LNCaP clone FGC (cell line): ENCODE measurements at places on chromosomes 5 and 9.

GRCh38 chr5:168660691-168661090, 81.5 kb upstream of the PANK3 start:
- DNase-seq = no peak

DNA sequence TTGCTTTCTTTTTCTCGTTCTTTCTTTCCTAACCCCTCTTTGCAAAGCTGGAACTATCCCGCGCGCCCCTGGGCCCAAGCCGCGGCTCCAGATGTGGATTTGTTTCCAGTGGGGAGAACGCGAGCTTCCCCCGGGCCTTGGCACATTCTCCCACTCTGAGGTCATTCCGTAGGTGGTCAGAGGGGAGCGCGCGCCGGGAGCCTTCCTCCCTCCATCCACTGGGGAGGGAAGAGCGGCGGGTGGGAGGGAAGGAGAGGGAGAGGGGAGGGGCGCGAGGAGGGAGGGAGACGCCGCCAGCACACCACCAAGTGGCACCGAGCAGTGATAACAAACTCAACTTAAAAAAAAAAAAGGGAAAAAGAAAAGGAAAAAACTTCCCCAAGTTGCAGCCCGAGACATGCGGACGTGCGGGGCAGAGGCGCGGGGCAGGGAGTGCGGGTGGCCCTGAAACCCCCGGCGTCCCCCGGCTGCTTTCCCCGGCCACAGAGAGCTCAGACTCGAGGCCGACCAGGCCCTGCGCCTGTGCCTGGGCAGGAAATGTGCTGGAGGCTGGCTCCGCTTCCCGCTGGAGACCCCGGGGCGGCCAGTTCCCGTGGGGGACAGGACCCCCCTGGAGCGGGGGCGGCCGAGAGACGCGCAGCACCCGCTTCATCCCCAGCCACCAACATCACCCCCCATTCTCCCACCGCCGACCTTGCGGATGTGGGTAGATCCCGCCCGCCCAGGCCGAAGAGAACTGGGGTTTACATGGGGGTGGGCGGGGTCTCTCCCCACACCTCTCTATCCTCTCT, 3.1 kb downstream of the IER5L start:
- DNase-seq = no peak

DNA sequence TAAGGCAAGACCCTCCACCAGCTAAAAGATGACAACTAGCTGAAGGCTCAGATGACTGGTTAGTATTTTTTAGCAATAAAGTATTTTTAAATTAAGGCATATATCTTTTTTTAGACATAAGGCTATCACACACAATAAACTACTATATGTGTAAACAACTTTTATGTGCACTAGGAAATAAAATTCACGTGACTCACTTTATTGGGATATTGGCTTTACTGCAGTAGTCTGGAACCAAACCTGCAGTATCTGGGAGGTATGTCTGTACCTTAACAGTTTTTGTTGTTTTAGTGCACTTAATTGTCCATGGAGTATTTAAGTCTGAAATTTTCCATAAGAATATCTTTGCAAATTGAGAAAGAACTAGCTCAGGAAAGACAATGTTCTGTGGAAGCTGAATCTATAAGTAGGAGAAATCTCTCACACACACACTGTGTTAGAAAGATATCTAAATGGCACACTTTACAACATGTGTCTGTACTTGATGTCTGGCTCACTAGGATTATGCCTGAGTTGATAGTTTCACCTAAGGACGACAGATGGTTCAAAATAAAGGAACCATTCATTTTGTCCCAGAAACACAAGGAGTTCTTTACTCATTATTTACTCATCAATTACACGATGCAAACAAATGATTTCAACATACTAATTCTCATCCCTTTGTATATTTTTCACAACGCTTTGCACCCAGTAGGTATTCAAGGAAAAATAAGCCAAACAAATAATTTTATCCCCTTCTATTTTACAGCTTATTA, 4.6 kb downstream of the RAPGEF6 start:
- peak; percentile 69 for DNase-seq

GRCh38 chr5:124342584-124342983, 403.9 kb downstream of the ZNF608 start:
- DNase-seq = no peak

DNA sequence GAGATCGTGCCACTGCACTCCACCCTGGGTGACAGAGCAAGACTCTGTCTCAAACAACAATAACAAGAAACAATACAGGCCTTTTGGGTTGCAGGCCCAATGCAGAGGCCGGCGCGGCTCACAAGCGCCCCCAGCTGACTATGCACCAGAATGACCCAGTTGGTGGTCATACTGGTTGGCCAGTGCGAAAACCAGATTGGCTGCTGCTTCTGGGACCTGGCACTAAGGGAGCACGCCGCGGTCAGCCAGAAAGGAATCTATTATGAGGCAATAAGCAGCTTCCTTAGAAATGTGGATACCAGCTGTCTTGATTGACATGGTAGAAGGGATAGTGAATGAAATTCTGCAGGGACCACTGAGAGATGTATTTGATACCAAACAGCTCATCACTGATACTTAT, 35.0 kb downstream of the RANBP17 start:
- DNase-seq = no peak

DNA sequence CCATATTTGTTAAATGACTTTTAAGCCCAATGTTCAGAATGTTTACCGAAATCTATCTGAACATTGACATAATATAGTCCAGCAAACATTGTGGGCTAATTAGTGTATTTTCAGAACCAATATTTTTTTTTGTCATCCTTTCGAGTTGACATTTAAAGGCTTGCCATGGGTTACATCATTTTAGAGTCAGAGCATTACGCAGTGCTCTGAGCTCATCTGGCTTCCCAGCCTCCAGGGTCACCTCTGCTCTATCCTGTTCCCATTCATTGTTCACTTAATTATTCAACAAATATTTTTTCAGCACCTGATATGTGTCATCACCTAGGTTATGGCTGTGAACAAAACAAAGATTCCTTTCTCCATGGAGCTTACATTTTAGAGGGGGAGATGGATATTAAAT, 80.2 kb downstream of the SREK1 start:
- DNase-seq = no peak

DNA sequence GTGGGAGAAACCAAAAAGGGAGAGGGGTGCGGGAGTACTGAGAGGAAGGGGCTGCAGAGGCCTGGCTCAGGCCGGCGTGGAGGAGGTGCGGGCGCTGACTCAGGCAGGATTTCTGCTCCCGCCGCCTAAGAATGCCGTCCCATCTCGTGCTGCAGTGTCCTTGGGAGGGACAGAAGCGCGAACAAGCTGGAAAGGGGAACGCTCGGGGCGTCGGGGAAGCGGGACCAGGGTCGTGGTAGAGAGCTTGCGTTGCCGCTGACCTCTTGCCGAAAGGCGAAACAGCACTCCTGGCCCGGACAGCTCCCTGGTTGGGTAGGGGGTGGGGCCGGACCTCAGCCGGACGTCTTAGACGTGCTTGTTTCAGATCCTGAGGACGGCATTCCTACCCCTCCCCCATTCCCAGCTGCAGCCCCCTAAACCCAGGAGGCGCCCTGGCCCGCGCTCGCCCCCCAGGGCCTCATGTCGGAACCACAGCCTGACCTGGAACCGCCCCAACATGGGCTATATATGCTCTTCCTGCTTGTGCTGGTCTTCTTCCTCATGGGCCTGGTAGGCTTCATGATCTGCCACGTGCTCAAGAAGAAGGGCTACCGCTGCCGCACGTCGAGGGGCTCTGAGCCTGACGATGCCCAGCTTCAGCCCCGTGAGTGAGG, 1.1 kb downstream of the RELL2 start:
- DNase-seq = no peak

- DNase-seq = no peak
These were observed 32.0 kb downstream of the SAR1B start for GRCh38 chr5:134600600-134600999.

DNA sequence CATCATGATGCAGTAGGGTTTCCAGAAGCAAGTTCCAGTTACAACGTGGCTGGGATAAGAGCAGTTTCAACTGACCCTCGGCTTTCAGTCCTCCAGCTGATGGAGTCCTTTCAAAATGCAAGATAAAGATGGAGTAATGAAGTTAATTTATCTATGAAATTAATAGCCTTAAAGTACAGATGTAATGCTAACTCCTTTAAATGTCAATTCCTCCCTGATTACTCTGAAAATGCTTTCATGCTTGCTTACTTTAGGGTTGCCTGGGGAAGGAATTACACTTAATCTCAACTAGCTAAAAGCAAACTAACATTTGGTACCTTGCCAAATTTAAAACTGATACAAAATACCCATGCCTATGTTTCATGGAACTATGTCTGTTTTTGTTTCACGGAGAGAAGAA, 178.4 kb downstream of the KIAA0825 start:
- no peak for DNase-seq

DNA sequence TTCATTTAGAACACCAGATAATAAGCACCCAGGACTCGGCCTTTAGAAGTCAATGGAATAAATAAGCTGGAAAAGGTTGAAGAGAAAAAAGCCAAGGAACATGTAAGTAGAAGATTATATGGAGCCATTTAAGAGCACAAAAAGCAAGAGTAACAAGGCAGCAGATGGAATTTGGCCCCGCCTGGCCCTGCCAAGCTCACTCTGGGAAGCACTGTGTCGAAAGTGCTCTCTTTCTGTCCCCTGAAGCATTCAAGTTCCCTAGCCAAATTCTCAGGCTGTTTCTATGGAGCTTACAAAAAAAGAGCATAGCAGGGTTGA, 73.0 kb upstream of the GPR151 start:
- no peak for DNase-seq
